Left ventricle myocardium superior (tissue), 1 donor: ENCODE measurements at places on chromosomes 11 and 22. TPM values are rescaled to one million over a fixed set of nuclear protein-coding genes. Genes with fewer than 3 reads are reported as not detected.

PRODH gene
- 9.1 TPM for total RNA-seq

OR6A2 gene
- total RNA-seq, result not detected

KCNK4 gene
- not detected for total RNA-seq

NAALADL1 gene
- total RNA-seq, result 5.3 TPM

BTG4 gene
- total RNA-seq, result not detected

OR5D14 gene
- total RNA-seq, result not detected

PDE2A gene
- 30.0 TPM for total RNA-seq

MUC15 gene
- not detected for total RNA-seq

GGT5 gene
- 19.8 TPM for total RNA-seq

PANX3 gene
- not detected for total RNA-seq

LRRC74B gene
- not detected for total RNA-seq

SORL1 gene
- 11.9 TPM for total RNA-seq

WNT11 gene
- total RNA-seq, result 15.2 TPM

DNA sequence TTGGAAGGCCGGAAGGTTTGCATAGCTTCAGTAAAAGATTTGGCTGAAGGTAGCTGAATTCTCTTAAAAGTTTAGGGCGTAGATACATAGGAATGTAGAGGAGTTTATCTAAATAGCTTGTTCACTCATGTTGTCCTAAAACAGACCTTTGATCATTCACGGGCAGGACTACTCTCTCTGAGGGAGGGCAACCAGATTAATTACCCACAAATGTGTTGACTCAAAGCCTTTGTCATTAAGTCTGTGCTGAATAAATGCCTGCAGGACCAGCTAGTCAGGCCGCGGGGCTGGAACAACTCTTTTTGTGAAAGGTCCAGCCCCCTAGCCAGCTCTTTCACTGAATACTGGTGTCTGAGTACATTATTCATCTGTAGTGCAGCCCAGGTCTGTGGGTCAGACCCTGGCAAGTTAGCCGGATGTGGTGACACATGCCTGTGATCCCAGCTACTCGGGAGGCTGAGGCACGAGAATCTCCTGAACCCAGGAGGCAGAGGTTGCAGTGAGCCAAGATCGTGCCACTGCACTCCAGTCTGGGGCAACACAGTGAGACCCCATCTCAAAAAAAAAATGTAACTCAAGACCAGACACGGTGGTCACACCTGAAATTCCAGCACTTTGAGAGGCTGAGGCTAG, 2.8 kb upstream of the FADD start:
- no peak for DNase-seq

GRCh38 chr22:45783690-45784089, 112.1 kb downstream of the ATXN10 start:
- no peak for DNase-seq

DNA sequence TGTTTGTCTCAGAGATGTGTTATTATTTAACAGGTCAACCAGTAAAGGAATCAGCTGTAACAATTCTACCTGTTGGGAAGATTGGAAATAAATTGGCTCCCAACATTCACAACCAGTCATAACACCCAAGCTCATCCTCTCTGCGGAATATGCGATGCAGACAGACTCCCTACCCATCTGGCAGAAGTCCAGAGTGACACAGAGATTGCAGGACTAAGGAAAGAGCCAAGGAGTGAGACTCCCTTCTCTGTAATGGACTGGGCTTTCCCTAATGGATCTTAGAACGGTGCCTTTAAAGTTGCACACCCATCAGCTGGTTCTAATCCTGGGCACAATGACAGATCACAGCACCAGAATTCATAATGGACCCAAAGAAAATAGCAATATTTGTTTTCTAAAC, 27.8 kb upstream of the UBASH3B start:
- no peak for DNase-seq

DNA sequence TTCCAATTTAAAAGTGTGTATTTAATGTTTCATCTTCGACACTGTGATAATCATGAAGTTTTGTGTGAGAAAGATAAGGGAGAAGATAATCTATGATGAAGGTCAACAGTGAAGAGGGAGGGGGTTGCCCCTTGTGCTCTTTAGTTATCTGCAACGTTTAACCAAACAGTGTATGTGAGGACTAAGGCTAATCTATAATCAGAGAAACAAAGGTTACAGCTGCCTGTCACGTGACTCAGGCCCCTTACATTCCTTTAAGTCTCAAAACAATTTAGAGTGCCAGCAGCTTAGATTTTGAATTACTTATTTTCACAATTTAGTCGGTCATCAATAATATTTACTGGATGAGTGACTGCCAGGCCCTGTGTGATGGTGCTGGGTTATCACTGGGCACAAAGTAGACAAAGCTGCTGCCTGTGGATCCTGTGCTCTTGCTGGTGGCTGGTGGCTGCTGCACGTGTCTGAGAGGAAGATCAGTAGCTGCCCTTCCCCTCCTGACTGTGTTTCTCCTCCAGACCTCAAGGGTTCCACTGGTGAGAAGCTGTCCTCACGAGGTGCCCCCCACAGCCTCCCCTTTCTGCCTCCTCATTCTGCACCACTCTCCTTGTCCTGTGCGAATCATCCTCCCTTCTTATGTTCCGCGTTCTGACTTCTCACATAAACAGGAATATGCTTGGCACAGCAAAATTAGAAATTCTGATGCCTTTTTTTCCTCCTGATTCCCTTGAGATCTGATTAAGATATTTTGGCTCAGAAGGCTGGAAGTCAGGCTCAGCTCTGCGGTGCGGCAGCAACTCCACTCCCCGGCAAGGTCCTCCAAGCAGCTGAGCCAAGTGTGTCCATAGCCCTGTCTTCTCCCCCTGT, 331.1 kb upstream of the B3GAT1 start:
- no peak for DNase-seq

DNA sequence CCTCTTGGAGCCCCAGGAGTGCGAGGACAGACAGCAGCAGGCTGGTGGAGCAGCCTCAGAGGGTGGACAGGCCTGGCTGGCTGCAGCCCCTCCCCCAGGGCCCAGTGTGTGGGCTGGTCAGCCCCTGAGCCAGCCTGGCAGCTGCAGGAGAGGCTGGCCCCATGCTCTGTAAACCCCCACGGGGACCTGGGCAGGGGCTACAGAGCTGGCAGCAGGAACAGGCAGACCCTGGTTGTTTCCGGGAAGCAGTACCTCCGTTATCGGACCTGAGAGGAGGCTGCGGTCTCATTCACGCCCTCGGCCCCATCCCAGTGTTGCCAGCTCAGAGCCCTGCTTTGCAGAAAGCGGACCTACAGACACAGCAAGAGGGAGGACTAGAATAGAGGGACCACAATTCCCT, 38.5 kb upstream of the COMT start:
- no peak for DNase-seq

DNA sequence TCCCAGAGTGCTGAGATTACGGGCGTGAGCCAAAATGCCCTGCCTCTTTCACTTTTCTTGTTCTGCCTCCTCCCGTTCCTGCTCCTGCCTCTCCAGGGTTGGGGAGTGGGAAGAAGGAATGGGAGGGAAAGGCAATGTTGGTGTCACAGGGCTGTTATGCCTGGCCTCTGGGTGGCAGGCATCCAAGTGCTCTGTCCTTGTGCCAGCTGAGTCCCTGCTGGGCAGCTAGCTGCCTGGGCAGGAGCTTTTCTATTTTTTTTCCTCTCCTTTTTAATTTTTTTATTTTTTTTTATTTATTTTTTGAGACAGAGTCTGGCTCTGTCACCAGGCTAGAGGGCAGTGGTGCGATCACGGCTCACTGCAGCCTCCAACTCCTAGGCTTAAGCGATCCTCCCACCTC, 4.1 kb upstream of the SAC3D1 start:
- peak; percentile 83 for DNase-seq

GRCh38 chr11:61292356-61292755, 2.8 kb downstream of the VWCE start:
- DNase-seq, result no peak

DNA sequence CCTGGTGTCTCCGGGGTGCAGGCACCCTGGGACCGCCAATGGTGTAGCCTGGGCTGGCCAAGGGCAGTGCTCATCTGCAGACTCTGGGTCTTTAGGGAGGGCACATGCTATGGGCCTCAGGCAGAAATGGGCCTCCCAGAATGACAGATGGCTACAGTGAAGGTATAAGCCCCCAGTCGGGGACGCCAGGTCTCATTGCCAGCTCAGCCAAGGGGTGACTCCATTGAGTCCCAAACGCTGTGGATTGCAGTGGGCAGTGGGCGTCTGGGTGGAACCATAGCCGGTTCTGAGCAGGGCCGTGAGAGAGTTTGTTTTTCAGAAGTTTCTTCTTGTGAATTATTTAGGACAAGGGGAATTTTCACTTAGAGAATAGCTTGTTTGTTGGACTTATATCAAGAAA, 516.9 kb downstream of the TBC1D22A start:
- no peak for DNase-seq

DNA sequence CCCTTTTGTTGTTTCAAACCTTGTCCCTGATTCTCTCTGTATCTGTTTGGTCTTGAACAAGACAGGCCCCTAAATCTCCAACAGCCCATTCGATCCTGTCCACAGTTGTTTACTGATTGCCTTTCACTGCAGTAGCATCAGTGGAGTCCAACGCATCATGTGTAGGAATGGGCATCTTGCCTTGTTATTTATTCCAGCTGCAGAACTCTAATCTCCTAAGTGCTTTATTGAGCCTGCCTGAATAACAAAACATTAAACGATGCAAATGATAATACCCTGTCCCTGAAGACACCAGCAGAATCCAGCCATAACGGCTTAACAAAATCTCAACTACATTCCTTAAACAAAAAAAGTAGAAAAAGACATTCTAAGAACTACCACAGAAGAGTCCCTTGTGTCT, 50.1 kb downstream of the SLC35F2 start:
- DNase-seq, result no peak

DNA sequence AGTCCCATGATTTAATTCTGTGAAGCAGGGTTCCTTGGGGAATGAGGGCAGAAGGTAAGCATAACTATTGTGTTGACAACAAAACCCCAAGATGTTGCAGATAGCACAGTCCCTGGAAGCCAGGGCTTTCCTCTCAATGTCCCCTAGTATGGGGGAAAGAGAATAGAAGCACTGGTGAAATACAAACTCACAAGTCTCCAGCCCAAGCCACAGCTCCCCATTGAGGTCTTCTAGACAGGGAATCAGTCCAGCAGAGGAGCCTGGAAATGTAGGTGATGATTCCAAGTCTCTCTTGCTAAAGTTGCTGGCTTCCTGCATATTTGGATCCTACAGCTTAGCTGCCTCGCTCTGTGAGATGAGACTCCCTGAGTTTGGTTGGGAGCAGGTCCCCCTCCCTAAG, 31.7 kb upstream of the DRD2 start:
- no peak for DNase-seq

- peak; percentile 33 for DNase-seq
Measured at GRCh38 chr11:414318-414857, 411 bp downstream of the SIGIRR start.

GRCh38 chr22:36220451-36220921, 18.8 kb downstream of the APOL2 start:
- no peak for DNase-seq

- DNase-seq, result no peak
Measured at GRCh38 chr11:134040386-134041302, 28.2 kb upstream of the JAM3 start.

GRCh38 chr11:37109286-37109585, 511.2 kb upstream of the RAG2 start:
- no peak for DNase-seq

GRCh38 chr22:20036084-20036482, 15.2 kb downstream of the TANGO2 start:
- DNase-seq, result no peak

DNA sequence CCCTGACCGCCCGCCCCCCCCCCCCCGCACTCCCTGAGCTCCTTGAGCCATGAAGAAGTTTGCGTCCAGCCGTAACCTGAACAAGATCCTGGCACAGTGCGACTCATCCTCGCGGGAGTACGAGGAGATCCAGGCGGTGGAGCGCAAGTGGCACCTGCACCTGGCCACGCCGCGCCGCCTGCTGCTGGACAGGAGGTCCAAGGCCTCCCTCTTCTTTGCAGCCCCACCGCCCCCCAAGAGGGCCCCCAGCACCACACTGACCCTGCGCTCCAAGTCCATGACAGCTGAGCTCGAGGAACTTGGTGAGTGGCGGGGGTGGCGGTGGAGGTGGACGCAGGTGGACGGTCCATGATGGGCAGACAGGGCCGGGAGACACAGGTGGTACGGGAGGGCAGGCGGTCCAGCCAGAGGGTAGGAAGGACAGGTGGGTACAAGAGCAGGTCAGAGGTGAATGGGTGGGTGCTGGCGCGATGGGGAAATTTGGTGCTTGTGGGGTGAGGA, 32.1 kb upstream of the ACR start:
- DNase-seq, result peak; percentile 23

DNA sequence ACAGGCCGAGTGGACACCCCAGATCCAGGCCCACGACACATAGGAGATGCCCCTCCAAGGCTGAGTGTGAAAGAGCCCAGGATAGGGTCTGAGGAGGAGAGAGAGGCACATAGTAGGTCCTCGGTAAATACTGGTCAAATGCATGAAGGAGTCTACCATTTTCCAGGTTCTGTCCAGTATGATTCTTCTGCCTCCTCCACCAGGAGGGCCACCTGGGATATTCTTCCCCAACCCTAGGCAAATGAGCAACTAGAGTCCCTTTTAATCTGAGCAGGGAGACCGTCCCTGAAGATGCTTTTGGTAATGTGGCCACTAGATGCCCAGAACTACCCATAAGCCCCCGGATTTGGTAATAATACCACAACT, 6.7 kb downstream of the PDGFB start:
- no peak for DNase-seq

- DNase-seq, result no peak
Measured at GRCh38 chr22:47736186-47737034, 974.0 kb downstream of the TBC1D22A start.

- DNase-seq, result no peak
Measured at GRCh38 chr11:34068111-34068510, 16.6 kb downstream of the CAPRIN1 start.

DNA sequence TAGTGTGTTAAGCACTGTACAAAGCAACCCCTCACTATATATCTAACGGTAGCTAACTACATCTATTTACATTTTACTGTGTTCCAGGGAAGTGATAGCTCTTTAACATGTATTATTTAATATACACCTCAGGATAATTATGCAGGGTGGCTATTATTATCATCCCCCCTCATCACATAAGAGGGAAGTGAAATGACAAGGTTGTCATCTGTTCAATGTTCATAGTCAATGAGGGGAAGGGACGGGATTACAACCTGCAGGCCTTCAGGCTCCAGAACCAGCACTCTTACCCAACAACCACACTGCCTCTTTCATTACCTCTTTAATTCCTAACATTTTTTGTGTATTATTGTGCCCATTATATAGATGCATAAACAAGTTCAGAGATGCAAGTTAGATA, 238.7 kb upstream of the ANO3 start:
- DNase-seq, result no peak

DNA sequence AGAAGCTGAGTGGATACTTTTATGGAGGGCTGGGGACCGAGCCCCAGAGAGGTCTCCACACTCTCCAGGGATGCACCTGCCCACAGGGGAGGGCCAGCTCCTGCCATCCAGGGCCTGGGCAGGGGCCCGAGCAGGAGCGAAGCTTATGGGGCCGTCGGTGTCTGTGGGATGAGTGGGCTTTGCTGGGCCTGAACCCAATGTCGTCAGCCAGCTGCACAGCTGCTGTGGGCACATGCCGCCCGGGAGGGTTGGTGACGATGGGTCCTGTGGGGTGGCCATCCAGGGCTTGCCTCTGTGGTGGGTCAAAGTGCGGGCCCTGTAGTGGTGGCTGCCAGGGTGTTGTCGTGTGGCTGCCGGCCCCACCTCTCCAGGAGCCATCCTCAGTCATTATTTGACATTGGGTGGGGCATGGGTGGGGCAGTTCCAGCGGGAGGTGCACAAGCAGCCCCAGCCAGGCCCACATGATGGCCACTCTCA, 447.1 kb downstream of the TBC1D22A start:
- no peak for DNase-seq

- DNase-seq, result no peak
Measured at GRCh38 chr11:116535994-116536393, 236.8 kb downstream of the BUD13 start.
